ENCODE measurements at places on chromosomes 4 and X.
A peak's percentile ranks its signal among the peaks of the same experiment; 100 is the strongest.

- DNase-seq: no peak
Measured at GRCh38 chr4:38189445-38189844, 229.2 kb downstream of the PTTG2 start.

- no peak for DNase-seq
Measured at GRCh38 chrX:24993879-24994278, 21.9 kb downstream of the ARX start.

GRCh38 chr4:7394681-7395451 is 39.9 kb downstream of the PSAPL1 start:
- DNase-seq: no peak

DNA sequence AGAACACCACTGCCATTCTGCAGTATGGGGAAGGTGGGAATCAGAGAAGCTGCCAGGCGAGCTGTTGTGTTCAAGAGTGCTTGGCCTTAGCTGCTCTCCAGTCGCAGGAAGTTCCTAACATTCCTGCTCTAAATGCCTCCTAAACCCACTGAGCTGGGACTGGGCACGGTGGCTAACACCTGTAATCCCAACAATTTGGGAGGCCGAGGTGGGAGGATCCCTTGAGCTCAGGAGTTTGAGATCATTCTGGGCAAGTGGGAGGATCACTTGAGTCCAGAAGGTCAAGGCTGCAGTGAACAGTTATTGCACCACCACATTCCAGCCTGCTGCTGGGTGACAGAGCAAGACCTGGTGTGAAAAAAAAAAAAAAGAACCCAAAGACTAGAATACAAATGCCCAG is 690.3 kb upstream of the FAM241A start:
- DNase-seq: no peak

GRCh38 chr4:177485528-177485927 is 43.3 kb upstream of the AGA start:
- no peak for DNase-seq

DNA sequence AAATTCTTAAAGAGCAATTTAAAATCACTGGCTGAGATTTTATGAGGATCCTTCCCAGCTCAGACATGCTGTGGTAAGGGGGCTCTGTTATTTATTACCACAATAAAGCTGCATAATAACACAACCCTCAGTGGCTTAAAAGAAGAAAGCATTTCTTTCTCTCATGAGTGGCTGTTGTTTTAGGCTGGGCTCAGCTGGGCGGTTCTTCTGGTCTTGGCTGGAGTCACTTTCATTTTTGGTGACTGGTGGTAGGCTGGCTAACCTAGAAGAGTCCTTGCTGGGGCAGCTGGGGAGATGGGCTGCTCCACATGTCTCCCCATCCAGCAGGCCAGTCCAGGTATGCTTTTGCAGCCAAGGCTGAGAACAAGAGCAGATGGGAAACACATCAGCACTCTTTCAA is 113.0 kb upstream of the MSX1 start:
- DNase-seq: no peak

GRCh38 chrX:154799556-154800348 is 5.5 kb downstream of the MPP1 start:
- peak; percentile 49 for DNase-seq

GRCh38 chrX:6505960-6506359 is 29.0 kb downstream of the VCX3A start:
- DNase-seq: no peak

- DNase-seq: no peak
Measured at GRCh38 chr4:955931-956381, 17.4 kb downstream of the DGKQ start.

- no peak for DNase-seq
Measured at GRCh38 chr4:185755451-185755850, 56.5 kb downstream of the SORBS2 start.

All from hematopoietic multipotent progenitor cell treated with erythropoietin and hydrocortisone succinate and interleukin-3 and kit ligand, for 15 days (in vitro differentiated cells).